ENCODE measurements at places on chromosomes 3 and 15.
A peak's percentile ranks its signal among the peaks of the same experiment; 100 is the strongest.

- DNase-seq = no peak
Observed at GRCh38 chr3:101249522-101249921, 70.9 kb downstream of the IMPG2 start.

- DNase-seq = no peak
Observed at GRCh38 chr3:1446531-1446930, 353.7 kb downstream of the CNTN6 start.

- DNase-seq = peak; percentile 43
Observed at GRCh38 chr15:73781038-73781925, 28.1 kb upstream of the INSYN1 start.

DNA sequence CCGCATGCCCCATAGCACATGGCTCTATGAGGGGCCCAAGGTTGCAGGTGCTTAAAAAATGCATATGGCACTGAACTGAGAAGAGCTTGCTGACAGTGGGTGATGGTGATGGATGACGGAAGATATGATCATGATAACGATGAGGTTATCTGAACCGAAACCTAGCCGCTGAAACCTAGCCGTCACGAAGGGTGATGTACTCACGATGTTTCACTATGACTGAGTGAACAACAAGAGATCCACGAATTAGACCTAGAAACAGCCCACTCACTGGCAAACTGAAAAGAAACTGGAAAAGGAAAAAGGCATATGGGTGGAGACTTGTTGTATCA lies 57.6 kb upstream of the BCL6 start:
- DNase-seq = no peak

DNA sequence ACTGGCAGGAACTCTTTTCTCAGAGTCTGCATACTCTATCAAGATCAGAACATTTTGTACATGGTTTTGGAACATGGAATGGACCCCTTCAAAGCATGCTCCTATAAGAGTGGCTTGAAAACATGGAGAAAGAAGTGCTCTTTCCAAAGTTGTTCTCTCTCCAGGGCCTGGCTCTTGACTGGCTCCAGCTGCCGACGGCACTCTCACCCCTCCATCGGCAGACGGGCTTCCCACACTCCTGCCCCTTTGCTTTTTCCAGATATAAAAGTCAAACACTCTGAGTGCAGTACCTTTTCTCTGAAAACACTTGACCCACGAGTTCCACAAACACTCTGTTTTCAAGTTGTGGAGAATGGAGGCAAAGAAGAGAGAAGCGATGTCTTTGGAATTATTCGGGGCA lies 72.5 kb upstream of the ONECUT1 start:
- no peak for DNase-seq

DNA sequence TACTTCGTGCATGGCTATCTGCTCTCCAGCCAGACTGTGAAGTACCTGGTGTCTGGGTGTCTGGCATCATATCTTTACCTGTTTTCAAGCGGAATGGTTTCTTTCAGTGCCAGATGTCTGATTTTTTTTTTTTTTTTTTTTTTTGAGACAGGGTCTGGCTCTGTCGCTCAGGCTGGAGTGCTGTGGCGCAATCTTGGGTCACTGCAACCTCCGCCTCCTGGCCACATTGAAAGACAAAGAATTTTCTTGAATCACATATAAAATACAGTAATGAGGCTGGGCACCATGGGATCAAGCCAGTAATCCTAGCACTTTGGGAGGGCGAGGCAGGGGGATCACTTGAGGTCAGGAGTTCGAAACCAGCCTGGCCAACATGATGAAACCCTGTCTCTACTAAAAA lies 2.8 kb upstream of the MESP1 start:
- no peak for DNase-seq

- DNase-seq = no peak
Observed at GRCh38 chr3:119924111-119925094, 142.5 kb downstream of the NR1I2 start.

GRCh38 chr3:158668506-158668905 lies 3.9 kb downstream of the LXN start:
- DNase-seq = no peak

DNA sequence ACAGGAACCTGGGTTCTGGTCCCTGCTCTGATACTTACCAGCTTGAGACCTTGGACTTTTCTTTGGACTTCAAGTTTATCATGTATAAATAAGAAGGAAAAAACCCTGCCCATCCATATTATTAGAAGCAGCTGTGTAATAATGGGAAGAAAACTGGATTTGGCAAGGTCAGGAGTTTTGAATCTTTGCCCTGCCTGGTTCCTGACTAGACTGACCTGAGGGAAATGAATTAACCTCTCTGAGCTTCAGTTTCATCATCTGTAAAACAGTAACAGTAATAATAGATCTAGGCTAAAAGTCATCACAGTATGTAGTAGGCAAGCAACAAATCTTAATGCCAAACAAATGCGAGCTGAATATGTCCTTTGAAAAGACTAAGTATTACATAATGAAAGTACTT lies 68.8 kb downstream of the FSIP1 start:
- no peak for DNase-seq

GRCh38 chr3:115999001-115999585 lies 375.8 kb downstream of the GAP43 start:
- DNase-seq = no peak

DNA sequence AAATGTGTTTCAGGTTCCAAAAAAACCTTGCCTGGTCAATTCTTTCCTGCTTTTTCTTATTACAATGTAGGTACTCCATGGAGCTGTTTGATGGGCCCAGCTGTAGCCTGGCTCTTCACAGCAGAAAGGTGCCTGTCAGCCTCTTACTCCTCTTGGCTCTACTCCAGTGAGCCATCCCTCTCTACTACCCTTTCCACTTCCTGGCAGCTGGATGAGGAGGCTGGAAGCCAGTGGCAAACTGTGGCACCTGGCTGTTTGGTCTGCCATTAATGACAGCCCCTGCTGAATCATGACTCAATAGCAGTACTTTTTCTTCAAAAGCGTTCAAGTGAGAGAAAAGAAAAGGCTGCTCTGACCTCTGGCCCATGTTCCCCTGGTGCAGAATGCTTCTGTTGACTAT lies 618.1 kb downstream of the PYDC2 start:
- DNase-seq = no peak

DNA sequence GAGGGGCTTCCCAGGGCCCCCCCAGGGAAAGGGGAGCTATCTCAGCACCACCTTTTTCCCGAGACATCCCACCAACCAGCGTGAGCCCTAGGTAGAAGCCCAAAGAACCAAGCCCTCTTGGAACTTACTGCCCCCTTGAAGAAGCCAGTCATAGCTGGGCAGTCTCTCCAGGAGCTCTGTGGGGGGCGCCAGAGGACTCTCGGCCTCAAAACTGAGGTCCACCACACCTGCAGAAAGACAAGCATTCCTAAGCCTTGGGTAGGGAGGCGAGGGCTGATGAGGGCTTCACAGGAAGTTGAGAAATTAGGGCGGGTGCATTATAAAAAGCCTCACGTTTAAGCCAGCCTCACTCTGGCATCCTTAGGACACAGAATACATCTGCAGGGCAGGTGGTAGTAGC lies 9.0 kb downstream of the SSUH2 start:
- peak; percentile 16 for DNase-seq

- DNase-seq = no peak
Observed at GRCh38 chr3:55893045-55893664, 406.0 kb upstream of the WNT5A start.

DNA sequence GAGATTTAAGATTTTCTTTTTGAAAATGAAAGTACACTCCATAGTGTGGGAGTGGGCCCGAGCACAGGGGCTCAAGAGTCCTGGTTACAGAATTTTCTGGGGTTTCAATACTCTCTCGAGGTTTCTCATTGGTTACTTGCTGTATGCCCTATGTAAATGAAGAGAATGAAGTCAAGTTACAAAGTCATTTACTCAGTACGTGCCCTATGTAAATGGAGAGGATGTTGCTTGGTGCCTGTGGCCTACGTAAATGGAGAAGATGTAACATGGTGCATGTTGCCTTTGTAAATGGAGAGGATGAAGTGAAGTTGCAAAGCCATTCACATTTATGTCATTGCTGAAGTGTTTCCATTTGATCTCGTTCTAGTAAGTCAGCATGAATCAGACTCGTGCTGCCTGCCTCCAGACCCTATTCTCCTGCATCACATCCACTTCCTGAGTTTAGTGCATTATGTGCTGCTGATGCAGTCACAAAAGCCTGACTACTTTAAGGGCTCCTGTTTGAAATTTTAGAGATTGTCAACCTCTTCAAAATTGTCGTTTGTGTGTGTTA lies 302.0 kb downstream of the ZBBX start:
- DNase-seq = peak; percentile 6

DNA sequence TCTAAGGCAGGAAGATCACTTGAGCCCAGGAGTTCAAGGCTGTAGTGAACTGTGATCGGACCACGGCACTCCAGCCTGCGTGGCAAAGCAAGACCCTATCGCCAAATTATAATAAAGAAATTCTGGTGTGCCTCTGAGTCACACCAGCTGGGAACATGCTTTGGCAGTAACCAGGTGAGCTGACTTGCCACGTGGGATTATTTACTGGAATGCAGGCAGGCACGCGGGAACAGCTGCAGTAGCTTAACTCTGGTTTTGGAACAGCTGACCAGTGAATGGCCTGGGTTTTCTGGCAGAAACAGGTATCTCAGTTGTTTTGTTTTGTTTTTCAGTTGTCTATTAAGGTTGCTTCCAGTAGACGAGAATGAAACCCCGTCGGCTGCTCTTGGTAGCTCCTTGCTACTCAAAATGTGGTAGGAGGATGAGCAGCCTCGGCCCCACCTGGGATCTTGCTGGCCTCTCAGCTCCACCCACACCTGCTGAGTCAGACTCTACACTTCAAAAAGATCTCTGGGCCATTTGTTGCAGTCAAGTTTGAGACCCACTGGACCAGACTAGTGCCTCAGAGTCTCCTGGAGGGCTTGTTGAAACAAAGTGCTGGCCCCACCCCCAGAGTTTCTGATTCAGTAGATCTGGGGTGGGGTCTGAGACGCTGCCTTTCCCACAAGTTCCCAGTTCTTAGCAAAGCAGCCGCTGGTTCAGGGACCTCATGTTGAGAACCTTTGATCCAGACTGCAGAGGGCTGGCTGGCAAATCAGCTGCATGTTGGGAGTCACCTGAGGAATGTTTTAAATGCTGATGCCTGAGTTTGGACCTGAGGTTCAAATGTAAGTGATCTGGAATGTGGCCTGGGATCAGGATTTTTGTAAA lies 26.6 kb downstream of the IDH2 start:
- DNase-seq = no peak

GRCh38 chr3:160811237-160811548 lies 55.2 kb downstream of the PPM1L start:
- no peak for DNase-seq

DNA sequence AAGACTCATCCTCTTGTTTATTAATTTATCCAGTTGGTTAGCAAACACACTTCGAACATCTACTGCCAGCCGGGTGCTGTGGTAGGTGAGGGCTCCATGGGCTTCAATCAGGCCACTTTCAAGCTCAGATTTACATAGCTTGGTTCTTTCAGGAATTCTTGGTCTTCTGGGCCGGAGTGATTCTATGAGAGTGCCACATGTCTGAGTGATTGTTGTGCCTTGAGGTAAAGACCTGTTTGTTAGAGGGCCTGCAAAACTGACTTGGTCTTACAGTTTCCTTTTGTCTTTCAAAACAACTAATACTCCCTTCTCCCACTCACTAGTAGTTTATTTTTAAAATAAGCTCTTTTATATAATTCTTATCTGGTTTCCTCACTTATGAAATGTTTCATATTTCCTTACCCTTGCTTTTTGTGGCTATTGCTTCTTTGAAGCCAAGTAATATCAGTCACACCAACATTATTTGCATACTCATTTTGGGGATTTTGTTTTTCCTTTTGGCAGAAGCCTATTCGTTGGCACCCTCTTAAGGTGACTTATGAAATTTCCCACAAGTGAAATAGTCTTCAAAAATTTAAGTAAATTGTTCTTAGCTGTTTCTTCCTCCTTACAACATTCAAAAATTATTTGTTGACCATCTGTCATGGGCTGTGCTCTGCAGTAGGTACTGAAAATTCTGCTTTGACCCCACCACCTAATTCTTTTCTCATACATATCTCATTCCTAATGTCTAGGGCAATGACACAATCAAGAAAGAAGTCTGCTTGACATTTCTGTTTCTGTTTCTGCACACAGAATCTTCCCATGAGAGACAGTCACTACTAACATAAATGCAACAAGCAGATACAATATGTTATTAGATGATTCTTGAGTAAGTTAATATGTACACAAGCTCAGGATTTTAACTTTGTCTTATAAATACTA lies 120.2 kb downstream of the LRRC28 start:
- DNase-seq = peak; percentile 50

DNA sequence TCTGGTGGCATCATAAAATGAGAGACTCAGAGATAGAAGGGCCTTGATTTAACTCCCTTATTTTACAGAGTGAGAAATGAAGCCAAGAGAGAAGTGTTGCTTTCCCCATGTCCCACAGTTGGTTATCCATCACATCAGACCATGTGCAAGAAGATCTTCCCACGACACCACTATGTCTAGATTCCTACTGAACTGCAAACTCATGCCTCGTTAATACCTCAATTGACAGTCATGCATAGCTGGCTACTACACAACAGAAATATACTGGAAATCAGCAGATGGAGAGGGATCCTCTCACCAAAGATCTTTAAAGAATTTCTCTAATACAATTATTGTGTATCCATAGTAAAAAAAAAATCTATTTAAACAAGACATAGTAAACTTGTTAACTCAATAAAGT lies 33.3 kb downstream of the PEAK1 start:
- DNase-seq = no peak

DNA sequence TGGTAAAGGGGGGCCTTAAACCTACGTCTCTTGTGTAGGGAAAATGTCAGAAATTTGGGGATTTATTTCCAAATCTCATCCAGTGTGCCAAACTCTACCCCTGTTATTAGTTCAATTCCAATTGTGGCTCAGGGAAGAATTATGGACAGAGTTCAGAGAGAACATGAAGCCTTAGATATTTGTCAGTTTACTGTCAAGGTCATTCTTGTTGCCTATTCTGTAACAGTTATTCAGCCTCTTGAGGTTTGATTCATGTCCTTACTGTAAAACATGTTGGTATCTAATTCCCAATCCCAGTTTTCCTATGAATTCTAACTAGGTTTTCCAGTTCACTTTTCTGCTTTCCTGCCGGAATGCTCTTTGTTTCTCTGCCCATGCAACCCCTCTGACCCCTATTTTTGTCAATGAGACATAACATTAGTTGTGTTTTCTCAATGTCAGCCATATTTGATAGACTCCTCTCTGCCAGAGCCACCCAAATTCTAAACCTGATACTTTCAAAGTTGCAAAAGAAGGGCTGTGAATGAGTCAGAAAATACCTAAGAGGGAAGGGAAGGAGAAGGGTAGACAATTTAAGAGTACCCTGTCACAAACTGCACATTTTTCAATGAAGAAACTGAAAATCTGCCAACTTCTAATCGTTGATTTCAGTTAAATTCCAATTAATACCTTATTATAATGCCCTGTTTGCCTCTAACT lies 52.4 kb downstream of the ATOSA start:
- DNase-seq = no peak

GRCh38 chr3:159128628-159129027 lies 326.8 kb downstream of the MFSD1 start:
- no peak for DNase-seq
